ENCODE measurements at places on chromosomes 7 and 10.

DNA sequence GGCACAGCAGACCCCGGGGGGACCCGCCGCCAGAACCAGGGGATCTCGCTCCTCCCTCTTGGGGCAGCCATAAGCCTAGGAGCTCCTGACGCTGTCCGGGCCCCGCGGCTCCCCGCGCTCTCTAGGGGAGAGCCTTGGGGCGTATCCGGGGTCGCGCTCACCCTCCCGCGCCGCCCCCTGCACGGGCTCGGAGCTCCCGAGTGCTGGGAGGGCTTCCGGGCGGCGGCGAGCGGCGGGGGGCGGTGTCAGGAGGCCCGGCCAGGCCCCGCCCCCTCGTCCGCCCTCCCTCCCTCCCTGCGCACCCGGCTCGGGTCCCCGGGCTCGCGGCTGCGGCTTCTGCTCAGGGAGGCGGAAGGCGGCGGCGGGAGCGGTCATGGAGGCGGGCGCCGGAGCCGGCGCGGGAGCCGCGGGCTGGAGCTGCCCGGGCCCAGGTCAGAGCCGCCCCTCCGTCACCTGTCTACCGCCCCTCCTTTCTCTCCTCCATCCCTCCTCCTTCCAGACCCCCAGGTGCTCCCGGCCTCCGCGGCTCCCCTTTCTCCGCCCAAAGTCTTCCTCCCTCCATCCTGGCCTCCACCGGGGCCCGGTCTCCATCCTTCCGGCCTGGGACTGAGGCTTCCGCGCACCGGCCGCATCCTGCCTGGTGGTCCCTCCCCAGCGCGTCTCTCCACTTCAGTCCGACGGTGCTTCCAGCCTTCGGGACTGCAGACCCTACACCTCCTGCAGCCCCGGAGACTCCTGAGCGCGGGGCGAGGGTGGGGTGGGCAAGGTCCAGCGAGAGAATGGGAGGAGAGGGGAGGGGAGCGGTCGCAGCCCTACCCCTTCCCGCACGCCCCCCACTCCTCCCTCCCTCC is at the start of gene CCDC136:
CCDC136 (plus strand) TSS at position 848 of the 851 bp plus-strand sequence. CDS start 444 bp downstream, outside the sequence.
- peak; percentile 70 for DNase-seq

DNA sequence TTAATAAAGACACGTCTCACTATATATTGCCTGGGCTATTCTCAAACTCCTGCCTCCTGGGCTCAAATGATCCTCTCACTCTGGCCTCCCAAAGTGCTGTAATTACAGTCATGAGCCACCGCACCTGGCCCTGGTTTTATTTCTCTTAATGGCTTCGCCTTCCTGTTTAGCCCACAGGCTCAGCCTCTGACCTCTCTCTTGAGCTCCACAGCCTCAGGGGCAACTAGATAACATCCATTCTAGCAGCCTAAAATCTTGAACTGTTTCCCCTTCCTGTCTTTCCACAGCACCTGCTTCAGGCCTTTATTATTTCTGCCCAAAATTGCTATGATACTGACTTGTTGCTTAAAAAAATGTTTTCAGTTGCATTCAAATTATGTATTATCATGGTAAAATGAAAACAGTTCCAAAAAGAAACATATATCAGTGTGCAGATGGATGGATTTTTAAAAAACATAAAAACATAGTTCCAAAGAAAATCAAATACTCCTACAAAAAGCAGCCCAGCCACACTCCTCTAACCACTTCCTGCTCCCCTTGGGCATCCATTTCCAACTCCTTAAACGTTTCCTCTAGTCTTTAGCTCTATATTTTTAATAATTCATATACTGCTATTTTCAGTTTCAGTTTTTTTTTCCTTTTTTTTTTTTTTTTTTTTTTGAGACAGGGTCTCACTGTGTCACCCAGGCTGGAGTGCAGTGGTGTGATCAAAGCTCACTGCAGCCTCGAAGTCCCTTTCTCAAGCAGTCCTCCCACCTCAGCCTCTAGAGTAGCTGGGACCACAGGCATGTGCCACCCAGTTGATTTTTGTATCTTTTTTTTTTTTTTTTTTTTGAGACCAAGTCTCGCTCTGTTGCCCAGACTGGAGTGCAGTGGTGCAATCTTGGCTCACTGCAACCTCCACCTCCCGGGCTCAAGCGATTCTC is 5.1 kb upstream of the BAZ1B start:
- DNase-seq: no peak

DNA sequence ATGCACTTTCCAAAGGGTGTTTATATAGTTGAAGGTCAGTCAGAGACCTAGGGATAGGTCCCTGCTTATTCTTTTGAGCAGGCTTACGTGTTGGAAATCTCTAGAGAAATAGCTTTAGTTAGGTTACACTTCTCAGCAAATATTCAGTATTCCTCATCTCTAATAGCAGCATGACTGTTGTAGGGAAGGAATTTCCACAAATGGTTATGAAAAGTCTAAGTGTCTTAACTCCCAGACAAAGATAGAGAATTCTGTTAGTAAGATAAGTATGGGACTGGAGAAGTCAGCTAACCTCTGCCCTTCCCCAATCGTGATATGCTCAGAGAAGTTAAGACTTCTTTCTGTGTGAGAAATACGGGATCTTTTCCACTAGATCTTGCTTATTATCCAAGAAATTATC is 16.5 kb downstream of the SGPL1 start:
- DNase-seq: peak; percentile 51

GRCh38 chr7:38025815-38026214 is 105.4 kb downstream of the EPDR1 start:
- no peak for DNase-seq

GRCh38 chr7:22871661-22872060 is 49.0 kb upstream of the TOMM7 start:
- no peak for DNase-seq
